NCI-H1930 (cell line): ENCODE measurements at places on chromosomes 5 and 9.

GRCh38 chr5:72110394-72111013, 3.2 kb downstream of the MAP1B start:
- no peak for DNase-seq

- no peak for DNase-seq
Measured at GRCh38 chr9:105656131-105656921, 5.9 kb upstream of the TAL2 start.

- no peak for DNase-seq
Measured at GRCh38 chr5:174535669-174536068, 188.7 kb upstream of the MSX2 start.

GRCh38 chr5:14082523-14082922, 60.6 kb upstream of the TRIO start:
- no peak for DNase-seq

GRCh38 chr9:109918339-109919163, 138.6 kb downstream of the PALM2AKAP2 start:
- DNase-seq = no peak

DNA sequence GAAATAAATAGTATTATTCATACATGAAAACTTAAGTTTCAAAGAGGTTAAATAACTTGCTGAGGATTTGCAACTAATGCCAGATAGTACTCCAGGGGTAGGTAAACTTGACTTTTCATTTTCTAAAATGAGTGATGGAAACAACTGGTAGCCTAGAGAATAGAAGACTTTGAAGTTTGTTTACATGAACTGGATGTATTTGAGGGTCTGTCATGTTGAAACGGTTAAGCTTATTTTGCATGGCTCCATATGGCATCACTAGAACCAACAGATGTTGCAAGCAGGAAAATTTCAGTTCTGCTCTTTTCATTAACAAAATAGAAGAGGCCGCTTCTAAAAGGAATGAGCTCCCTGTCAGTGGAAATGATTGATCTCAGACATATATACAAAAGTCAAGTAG, 105.1 kb upstream of the SGCD start:
- no peak for DNase-seq

DNA sequence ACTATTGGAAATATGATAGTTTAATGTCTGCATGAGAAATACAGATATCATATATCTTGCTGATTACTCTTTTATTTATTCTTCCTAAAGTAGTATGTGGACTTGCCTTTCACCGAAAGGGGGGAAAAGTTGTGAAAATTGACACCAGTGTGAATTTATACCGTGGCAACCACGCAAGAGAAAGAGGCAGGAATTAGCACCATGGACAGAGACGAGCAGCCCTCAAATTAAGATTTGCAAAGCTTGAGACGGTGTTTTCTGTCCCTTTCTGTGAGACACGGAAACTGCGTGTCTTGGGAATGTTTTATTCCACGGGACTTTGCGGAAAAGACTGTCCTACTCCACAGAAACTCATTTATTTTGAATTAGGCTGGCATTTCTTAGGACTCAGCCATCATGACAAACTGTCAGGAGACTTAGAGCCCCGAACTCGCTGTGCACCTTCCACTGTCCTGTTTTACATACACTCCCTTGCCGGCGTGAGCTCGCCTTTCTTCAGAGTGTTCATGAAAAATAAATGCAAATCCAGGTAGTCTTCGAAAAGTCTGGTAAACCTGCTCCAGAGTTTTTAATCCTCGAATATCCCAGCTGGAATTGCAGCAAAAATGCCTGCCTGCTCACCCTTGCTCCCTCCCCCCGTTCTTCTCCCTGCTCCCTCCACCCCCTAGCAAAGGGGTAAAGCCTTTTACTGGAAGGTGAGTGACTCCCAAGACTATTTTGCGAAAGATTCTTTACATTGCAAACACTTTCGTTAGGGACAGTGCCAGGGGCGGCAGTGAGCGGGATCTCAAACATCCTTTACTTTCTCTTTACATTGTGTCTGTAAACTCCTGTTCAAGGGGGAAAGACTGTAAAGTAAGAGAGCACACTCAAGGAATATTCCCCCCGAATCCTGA, 3.8 kb upstream of the ELAVL2 start:
- no peak for DNase-seq

GRCh38 chr5:177479774-177480173, 6.3 kb upstream of the DBN1 start:
- DNase-seq = no peak

- DNase-seq = no peak
Measured at GRCh38 chr9:36078051-36078450, 41.3 kb downstream of the RECK start.

DNA sequence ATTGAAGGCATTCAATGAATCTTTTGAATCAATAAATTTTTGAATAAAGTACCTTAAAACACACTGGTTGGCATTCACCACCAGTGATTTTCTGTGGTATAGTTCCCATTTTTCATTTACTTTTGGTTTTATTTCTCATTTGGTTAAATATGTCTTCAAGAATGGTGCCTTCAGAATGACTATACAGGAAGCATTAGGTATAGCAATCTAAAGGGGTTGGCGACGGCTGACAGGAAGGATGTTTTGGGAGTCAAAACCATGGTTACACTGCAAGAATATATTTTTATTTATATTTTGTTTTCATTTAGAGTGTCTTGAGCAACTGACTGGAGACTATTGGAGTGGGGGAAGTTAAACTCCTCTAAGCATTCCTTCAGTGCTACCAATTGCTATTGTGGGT, 235.7 kb downstream of the HTR1A start:
- no peak for DNase-seq

- DNase-seq = no peak
Measured at GRCh38 chr9:16045651-16046280, 492.9 kb downstream of the CCDC171 start.

GRCh38 chr5:31442058-31442745, 89.7 kb downstream of the DROSHA start:
- DNase-seq = no peak

DNA sequence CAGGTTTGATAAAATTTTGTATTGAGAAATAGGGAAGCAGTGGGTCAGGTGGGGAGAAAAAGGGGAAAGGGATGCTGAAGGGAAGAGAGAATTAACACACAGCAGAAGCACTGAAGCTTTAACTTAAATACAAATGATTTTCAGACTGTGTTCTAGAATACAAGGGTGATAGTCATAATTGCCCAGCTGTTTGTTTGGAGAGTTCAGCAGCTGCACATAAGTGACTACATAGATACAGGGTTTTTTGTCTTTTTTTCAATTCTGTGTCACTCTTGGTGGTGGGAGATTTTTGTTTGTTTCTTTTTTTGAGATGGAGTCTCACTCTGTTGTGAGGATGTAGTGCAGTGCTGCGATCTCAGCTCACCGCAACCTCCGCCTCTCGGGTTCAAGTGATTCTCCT, 590.4 kb upstream of the SEMA6A start:
- DNase-seq = no peak

DNA sequence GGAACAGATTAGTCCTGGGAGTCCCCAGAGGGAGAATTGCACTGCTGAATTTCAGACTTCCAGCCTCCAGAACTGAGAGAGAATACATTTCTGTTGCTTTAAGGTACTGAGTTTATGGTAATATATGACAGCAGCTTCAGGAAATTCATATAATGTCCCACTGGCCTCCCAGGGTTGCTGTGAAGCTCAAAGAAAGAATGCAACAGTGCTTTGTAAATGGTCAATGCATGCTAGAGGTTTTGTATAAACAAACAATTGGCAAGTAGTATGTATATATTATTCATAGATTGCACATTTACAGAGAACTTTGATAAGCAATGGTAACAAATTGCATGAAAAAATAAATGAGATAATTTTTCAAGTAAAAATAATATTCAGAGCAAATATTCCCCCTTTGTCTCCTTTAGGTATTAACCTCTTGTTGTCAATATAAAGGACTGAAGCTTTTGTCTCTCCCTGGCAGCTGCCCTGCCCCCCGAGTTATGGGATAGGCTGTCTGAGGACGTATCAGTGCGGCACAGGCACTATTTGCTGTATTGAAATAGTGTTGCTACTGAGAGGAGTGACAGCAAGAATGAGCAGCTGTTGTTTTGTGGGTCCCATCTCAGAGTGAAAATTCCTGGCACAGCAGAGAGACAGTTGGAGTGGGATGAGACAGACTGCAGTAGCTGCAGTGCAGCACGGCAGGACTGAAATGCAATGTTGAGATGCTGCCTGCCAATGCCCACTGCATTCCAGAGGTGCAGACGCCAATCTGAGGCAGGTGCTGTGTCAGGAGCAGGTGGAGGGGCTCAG, 194.2 kb upstream of the GLRA1 start:
- DNase-seq = no peak

DNA sequence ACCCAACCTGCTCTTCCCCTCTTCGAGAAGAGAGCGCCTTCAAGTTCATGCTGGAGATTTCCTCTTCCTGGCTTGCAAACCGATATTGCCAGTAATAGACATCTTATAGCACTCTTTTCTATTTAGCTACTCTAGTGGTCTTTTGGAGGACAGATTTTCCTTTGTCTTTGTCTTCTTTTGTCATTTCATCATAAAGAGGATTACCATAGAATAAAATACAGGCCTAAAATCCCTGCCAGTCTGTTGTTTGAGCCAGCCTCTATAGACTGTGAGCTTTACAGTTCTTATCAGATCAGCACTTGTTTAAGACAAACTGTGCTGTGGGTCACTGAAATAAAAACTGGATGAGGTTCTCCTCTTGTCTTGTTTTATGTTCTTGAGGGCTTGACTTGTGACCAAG, 802.8 kb downstream of the NR2F1-AS1 start:
- DNase-seq = no peak

DNA sequence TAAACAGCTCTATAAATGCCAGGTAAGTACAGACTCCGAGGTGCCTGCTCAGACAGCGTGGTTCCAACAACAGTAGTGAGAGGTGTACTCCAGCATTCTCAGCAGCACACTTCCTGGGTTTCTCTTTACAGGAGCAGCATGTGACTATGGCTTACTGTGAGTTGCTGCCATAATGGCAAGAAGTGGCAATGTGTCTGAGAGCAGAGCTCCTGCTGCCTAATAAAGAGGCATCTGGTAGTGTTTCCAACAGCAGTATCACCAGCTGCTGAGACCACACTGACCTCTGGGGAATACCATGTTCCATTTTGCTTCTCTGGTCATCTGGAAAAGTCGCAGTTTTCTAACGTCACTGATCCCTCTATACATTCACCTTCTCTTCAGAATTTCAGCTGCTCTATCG, 398.2 kb downstream of the SLCO4C1 start:
- peak; percentile 2 for DNase-seq

- DNase-seq = no peak
Measured at GRCh38 chr5:153571162-153571561, 80.7 kb downstream of the GRIA1 start.

- no peak for DNase-seq
Measured at GRCh38 chr5:88881571-88881971, 1.4 kb downstream of the MEF2C start.

- no peak for DNase-seq
Measured at GRCh38 chr5:9898319-9898718, 268.2 kb upstream of the TAS2R1 start.

DNA sequence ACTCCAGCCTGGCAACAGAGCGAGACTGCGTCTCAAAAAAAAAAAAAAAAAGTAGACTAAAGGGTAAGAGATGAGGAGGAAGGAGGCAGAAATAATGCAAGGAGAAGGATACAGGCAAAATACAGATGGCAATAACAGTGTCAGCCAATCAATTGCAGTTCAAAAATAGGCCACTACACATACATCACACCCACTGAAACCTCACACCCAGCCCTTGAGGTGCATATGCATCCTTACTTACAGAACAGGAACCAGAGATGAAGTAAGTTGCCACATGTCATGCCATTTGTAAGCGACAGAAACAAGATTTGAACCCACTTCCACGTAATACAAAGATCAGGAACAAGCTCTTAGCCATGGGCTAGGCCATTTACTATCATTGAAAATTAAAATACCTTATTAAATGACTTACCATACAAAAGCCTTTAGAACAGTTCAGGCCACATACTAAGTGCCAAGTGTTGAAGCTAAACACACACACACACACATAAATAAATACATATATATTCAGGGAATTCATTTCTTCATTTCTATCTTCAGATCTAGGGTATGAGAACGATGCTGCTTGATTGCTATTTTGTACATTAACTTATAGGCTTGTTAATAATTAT, 98.4 kb downstream of the FNBP1 start:
- no peak for DNase-seq

DNA sequence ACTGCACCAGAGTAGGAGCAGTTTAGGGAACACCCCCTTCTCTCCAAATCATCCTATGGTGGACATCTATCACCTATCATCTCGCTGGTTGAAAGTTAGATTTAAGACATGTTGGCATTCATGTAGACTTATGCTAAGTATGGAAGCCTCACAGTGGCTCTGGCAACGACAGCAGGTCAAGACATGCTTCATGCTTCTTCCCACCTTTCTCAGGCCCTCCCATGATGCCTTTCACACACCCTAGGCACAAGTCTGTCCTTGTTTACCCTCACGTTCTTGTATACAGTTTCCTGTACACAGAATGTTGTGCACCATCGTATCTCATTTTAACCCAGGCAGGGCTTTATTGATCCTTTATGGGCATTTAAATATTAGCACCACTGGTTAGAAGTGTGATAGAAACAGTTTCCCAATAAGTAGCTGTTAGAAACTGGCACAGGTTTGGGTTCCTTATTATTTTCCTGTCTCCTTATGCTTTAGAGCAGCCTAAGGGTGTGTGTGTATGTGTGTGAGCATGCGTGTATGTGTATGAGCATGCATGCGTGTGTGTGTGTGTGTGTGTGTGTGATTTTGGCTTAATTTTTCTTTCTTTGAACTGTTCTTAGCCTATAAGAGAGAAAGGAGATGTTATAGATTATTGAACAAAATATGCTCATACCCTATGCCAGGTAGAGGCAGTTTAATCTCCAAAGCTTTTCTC, 160.6 kb downstream of the NTRK2 start:
- DNase-seq = no peak

GRCh38 chr9:37286530-37287175, 135.8 kb upstream of the GRHPR start:
- no peak for DNase-seq

DNA sequence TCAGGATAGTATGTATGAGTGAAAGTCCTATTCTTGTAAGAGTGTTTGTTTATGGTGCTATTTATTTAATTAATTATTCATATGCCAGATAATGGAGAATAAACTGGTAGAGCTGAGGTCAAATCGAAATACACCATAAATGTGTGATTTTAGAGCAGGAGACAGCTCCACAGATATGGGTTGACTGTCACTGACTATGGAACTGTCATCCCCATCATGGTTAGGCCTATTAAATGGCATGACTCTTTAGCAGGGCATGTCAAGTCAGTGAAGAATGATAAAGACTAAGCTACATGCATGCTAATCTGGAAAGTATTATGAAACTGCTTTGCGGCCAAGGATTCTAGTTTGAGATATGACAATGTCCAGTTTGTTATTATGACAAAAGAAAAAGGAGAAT, 658.6 kb downstream of the ISL1 start:
- DNase-seq = no peak

DNA sequence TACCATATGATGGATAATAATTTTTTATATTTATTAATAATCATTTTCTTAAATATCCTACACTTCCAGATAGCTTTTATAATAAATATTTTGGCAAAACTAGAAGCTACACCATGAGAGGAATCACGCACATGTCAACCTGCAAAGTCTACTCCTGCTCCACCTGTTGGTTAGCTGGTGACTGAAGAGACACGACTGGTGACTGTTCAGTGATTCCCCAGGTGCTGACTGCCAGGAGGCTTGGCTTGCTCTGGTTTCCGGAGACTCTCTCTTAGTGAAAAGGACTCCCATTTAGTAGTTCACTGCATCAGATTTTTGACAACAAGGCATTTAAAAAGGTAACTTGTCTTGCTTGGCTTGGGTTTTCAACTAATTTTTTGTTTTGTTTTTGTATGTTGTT, 20.9 kb downstream of the GZMA start:
- DNase-seq = no peak
